Right ventricle myocardium superior (tissue), 1 donor: ENCODE measurements at places on chromosomes 5 and 9. TPM values are rescaled to one million over a fixed set of nuclear protein-coding genes. Genes with fewer than 3 reads are reported as not detected.
A peak's percentile ranks its signal among the peaks of the same experiment; 100 is the strongest.

- DNase-seq = no peak
Measured at GRCh38 chr9:121711797-121712196, 60.4 kb downstream of the DAB2IP start.

DNA sequence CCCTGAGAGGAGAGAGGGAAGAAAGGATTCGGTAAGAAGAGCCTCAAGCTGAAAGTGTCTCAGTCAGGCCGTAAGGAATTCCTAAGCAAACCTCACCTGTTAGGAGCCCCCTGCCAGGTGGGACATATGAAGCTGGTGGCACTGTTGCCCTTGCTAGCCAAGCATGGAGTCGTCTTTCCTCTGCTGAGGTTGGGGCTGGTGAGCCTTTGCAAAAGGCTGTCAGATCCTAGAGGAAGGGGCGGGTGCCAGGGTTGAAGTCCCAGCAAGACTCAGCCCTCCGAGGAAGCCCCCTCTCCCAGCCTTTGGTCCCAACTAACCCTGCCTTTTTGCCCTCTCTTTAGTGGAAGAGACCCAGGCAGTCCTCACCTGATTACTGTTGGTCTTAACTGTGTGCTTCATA is 5.5 kb upstream of the SMIM32 start:
- no peak for DNase-seq

GRCh38 chr9:130589754-130590153 is 10.4 kb downstream of the FUBP3 start:
- DNase-seq = no peak

- no peak for DNase-seq
Measured at GRCh38 chr9:76987594-76988200, 31.8 kb upstream of the FOXB2 start.

DNA sequence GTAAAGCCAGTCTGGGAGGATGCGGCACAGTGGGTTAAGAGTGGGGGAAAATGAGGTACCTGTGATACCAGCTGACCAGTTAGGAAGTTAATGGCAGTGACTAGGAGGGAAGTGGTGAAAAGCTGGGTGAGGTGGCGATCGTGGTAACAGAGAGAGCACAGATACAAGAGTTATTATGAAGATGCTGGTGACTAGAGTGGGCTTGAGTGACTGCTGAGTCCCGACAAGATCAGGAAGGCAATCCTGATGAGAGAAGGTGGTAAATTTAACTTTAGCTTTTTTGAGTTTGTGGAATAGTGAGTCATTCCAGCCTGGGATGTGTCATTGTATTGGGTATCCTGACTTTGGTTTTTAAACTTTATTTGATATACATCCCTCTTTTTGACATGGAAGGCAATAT is 38.8 kb downstream of the CMYA5 start:
- no peak for DNase-seq

DNA sequence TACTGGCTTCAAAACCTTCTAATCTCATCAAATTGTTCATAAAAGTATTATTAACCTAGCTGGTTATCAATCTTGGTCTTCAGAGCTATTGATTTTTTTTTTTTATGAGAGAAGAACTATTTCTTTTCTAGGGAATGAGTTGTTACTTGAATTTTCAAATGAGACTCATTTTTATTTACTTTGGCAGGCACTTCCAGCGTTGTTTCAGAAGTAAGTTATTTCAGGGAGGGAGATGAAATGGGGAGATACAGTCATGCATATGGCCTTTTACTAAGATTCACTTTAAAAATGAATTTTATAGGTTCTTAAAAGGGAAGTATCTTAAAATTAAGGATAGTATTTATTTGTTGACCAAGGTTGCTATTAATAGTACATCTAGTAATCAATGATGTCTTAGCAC is 129.6 kb downstream of the IZUMO3 start:
- no peak for DNase-seq

- DNase-seq = no peak
Measured at GRCh38 chr9:135773530-135774238, 71.7 kb downstream of the KCNT1 start.

GRCh38 chr9:614431-614830 is 227.1 kb upstream of the DMRT1 start:
- DNase-seq = peak; percentile 48

DNA sequence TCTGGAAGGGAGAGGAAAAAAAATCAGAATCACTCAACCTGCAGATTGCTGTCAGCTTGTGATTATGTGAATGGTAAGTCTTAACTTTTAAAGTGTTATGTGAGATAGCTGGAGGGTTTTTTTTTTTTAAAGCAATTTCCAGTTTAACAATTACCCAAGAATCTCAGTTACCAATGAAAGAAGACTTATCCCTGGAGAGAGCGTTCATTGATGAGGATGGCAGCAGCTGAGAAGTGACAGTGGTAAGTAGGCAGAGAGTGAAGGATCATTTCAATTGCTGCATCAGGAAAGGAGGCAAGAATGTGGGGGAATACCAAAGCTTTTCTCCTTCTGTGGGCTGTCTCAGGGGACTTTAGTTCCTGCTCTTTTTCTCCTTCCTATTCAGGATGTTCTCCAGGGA is 370.2 kb upstream of the C9orf72 start:
- DNase-seq = no peak

DNA sequence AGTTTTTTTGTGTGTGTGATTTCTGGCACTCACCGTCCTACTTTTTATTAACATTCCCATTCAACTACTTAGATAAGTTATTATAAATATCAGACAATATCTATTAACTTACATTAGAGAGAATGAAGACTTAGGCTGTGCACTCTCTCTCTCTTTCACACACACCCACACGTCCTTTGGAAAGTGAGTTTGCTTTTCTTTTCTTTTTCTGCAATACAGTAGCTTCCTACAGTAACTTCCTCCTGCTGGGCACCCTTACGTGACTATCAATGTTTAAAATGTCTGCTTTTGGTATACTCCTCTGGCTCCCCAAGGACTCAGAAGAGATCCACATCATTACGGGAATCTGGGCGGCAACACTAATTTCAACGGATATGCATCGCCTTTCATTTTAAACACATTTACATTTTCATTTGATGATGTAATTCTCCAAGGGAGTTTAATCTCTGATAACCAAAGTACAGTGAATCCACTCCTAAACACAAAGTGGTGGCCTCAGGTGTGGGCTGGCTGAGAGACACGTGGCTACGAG is 179.5 kb downstream of the MAPKAP1 start:
- no peak for DNase-seq

- no peak for DNase-seq
Measured at GRCh38 chr9:86369810-86370209, 15.6 kb upstream of the TUT7 start.

DNA sequence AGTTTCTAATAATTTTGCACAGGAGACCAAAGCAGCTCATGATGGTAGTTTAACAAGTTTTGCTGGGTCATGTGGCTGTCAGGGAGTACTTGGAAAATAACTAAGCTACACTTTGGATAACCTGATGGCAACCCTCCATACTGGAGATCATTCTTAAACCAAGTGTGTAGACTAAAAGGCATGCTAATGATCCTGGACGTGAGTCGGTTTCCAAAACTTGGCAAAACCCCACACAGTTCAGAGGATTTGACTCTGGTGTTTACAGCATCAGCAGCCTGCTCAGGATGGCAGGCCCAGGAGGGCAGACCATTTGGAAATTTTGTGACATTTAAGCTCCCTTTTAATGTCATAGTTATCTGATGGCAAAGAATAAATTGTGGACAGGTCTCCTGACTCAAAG is 196.5 kb upstream of the EFNA5 start:
- no peak for DNase-seq

GRCh38 chr9:90147426-90147825 is 495.2 kb downstream of the DIRAS2 start:
- DNase-seq = no peak

DNA sequence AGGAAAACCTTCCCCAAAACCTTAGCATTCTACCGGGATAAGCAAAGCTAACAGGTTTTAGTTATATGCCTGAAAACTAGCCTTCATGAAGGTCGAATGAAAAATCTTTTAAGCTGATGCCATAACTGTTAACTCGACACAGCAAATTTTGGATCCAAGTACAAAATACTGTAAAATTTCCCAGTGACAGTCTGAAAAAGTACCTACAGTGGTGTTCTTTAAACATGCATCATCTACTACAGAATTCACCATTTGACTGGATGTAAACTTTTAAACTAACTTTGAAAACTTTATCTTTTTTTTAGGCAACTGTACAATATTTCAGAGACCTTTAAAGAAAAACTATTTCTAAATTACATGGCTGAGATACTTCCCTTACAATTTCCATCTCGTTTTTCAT is 791 bp downstream of the RAPGEF6 start:
- DNase-seq = no peak

DNA sequence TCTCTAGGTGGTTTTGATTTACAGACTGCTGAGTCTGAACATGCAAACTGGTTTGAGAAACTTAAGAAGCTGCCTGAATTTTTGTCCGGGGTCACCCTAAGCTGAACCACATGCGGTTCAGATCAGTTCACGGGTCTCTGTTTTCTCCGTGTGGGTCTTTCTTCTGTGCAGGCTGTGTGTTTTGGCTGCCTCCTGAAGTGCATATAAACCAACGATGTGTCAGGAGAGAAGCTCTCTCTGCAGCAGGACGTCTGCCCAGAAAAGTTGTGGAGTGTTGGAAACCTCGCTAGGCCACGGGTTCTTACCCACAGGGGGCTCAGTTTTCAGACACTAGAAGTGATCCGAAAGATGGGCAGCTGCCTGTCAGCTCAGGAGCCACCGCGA is 364.2 kb downstream of the IRX2 start:
- DNase-seq = no peak

DNA sequence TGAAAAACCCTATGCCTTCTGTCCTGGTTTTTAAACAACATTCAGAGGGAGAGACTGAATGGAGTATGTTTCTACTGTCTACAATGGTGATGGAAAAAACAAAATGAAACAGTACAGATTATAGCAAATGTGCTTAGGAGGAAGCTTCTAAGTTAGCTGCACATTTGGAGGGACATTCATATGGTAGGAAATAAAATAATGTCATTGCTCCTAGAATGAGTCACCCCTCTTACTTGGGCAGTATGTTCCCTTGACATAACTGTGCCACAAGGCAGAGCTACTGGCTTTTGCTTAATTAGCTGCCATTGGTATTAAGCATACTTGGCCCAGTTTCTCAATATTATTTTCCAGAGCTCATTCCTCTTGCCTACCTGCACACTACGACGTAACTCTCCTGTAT is 128.9 kb downstream of the GDNF start:
- DNase-seq = no peak

GRCh38 chr5:77995793-77996409 is 219.8 kb upstream of the TBCA start:
- DNase-seq = no peak

GRCh38 chr9:121876255-121876654 is 216.9 kb downstream of the TTLL11 start:
- DNase-seq = no peak

GRCh38 chr5:128799945-128800344 is 165.3 kb upstream of the SLC27A6 start:
- DNase-seq = no peak

- no peak for DNase-seq
Measured at GRCh38 chr9:123649909-123650308, 280.0 kb downstream of the DENND1A start.

GRCh38 chr9:128409978-128410377 is 10.7 kb upstream of the CERCAM start:
- DNase-seq = no peak

GRCh38 chr5:36694351-36694750 is 87.9 kb downstream of the SLC1A3 start:
- no peak for DNase-seq

- no peak for DNase-seq
Measured at GRCh38 chr9:136437839-136438547, 1.7 kb downstream of the INPP5E start.

DNA sequence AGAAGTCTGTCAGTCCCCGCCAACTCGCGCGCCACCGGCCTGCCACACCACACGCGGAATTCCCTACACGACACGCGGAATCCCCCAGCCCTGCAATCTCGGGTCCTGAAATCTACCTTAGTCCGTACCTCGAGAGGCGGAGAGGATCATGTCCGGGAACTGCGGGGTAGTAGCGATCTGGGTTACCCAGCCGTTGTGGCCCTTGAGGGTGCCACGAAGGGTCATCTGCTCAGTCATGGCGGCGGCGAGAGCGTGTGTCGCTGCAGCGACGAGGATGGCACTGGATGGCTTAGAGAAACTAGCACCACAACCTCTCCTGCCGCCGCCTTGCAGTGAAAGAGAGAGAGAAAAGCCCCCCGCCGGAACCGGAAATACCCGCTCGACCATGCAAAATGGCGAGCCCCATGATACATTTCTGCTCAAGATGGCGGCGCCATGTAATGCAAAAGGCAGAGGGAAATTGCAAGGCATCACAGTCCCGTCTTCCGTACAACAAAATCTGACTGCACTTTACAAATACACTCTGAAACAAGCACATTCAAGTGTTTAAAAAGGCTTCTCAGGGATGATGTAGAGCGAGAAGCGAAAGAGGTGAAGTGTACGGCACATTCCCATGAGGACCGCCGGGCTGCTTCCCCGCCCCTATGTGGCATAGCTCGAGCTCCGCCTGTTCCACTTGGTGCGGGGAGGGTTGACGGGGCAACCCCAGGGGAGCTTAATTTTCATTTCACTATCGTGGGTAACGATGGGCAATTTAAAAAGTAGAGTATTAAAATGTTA is at the start of gene RACK1:
Gene RACK1, minus strand, starts transcription at position 343 of the 780 bp plus-strand sequence. Its CDS starts 106 bp downstream, at position 237.
- peak; percentile 93 for DNase-seq

- DNase-seq = peak; percentile 33
Measured at GRCh38 chr5:180286-180918, 10.9 kb upstream of the LRRC14B start.

DNA sequence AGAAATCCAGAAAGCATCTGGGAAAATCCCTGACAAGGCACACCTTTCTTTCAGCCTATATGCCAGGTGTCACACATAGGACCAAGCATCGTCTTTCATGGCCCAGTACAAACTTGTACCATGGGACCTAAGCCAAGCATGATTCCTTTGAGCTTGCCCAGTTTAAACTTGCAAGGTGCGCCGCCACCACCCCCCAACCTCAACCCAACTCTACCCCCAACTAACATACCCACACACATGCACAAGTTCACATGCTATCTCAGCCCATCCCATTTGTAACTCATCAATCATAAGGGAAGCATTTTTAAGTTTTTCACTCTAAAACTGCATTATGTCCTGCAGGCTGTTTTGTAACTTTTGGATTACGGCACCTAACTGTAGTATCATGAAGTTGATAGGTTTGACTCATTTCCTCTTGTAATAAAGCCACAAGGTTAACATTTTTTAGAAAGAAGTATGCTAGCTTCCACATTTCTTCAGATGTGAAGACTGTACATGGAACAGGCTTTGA is 145.9 kb upstream of the FST start:
- DNase-seq = no peak

- no peak for DNase-seq
Measured at GRCh38 chr5:82421119-82421518, 143.0 kb upstream of the RPS23 start.

- peak; percentile 81 for DNase-seq
Measured at GRCh38 chr5:173753307-173754168, 134.6 kb upstream of the CPEB4 start.

The GRXCR2 gene
- 9.6 TPM for total RNA-seq

The PCDHGA4 gene
- 9.3 TPM for total RNA-seq

The CAMSAP1 gene
- total RNA-seq = 18.3 TPM

The DRD1 gene
- not detected for total RNA-seq

The HARS2 gene
- 25.2 TPM for total RNA-seq

The GNA14 gene
- total RNA-seq = 1.9 TPM

The PCDHB13 gene
- 2.8 TPM for total RNA-seq

The TRAF1 gene
- total RNA-seq = 2.2 TPM

The CBY3 gene
- total RNA-seq = not detected

The HACD4 gene
- total RNA-seq = 1.0 TPM

The CCDC171 gene
- total RNA-seq = 1.6 TPM

The ANKRD31 gene
- total RNA-seq = 0.08 TPM

The ZNF658 gene
- 12.1 TPM for total RNA-seq

The PIP5KL1 gene
- 0.48 TPM for total RNA-seq

The QRFP gene
- not detected for total RNA-seq

The OGN gene
- total RNA-seq = 10.0 TPM

The LCN9 gene
- total RNA-seq = not detected
